ENCODE measurements at places on chromosomes 7 and 10.

- peak; percentile 59 for DNase-seq
Observed at GRCh38 chr10:80202934-80203834, 2.2 kb downstream of the ANXA11 start.

GRCh38 chr10:84270708-84271107, 25.9 kb downstream of the RGR start:
- no peak for DNase-seq

DNA sequence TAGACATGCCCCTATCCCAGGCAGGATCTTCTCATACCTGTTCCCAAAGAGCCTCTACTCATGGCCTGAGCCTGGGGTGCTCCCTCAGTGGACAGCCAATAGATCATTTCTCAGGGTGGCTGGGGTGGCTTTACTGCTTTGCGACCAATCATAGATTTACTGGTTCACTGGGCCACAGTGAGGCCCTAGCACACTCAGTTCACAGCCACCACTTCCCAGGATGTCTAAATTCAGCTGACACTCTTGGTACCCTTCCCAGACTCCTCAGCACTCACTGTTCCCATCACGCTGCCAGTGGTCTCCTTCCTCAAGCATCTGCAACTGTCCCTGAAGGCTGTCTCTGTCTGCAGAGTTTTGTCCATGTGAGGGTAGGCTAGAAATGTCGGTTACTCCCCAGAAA, 50.6 kb downstream of the ARHGAP22 start:
- DNase-seq, result no peak

DNA sequence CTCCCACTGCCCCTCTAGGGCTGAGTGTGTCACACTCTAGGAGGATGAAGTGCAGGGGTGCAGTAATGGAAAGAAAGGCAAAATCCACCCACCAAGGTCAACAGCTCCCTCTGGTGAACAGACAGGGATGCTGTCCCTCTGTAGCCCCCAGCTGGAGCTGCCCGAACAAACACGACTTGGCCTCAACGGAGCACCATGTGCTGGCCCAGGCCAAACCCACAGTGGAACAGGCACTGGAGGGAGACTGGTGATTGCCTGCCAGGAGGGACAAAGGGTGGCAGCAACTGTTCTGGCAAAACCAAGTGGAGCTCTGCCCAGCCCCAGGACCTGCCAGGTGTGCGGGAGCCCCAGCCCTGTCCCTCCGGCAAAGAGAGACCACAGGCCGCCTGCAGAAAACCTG, 20.7 kb downstream of the PDIA4 start:
- no peak for DNase-seq

- DNase-seq, result no peak
Observed at GRCh38 chr7:24192691-24193090, 91.3 kb upstream of the NPY start.

DNA sequence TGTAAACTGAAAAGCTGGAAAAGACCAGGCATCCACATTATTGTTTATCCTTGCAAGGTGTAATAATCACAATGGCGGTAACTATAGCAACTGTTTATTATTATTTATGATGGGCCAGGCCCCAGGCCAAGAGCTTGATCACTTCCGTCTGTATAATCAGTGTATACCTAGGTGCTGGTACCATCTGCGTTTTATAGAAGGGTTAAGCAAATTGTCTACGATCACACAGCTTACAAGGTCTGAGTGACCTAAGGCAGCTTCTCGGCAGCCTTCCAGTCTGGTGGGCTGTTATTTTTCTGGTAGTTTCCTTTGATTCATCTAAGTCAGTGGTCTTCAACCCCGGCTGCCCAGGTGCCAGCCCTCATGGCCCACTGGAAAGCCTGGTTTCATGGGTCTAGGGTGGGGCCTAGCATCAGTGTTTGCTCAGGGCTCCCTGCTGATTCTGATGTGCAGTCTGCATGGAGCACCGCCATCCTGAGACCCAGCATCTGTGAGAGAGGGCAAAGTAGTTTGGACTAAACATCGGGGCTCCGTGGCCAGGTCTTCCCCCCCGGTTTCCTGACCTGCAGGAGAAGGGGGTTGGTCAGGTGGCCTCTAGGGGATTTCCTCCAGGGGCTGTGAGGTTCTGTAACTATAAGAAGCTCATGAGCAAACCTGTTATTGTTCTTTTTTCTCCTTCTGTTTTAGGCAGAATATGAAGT, 146.4 kb downstream of the RGS10 start:
- peak; percentile 31 for DNase-seq

DNA sequence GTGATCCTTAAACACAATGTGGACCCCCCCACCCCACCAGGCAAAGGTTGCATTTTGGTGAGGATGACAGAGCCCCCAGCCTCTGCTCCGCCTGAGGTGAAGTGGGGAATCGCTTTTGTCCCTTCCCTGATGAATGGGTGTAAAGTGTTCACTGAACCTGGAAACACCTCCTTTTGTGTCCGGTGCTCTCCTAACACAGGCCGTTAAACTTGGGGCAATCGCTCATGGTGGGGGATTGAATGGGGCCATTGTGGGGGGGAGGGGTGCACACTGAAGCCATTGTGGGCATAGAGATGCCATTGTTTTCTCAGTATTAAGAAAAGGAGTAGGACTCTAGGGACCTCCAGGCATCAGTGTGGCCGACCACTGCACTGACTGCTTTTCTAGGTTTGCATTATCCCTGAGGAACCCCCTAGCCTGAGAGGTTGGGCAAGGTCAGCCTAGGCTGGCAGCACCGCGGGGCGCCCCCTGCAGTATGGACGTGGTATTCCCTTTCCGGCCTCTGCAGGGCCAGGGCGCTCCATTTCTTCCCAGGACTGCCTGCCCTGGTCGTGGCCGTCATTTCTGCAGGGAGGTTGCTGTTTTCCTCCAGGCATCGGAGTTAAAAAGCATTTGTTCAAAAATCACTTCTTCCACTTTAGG, 158.3 kb downstream of the TCF7L2 start:
- no peak for DNase-seq
